DMS 273 treated with DMSO at 0.1 percent for 48 hours (cell line): ENCODE measurements at places on chromosomes 2 and 18.
A peak's percentile ranks its signal among the peaks of the same experiment; 100 is the strongest.

- DNase-seq: no peak
Measured at GRCh38 chr18:24584813-24585212, 124.4 kb downstream of the HRH4 start.

DNA sequence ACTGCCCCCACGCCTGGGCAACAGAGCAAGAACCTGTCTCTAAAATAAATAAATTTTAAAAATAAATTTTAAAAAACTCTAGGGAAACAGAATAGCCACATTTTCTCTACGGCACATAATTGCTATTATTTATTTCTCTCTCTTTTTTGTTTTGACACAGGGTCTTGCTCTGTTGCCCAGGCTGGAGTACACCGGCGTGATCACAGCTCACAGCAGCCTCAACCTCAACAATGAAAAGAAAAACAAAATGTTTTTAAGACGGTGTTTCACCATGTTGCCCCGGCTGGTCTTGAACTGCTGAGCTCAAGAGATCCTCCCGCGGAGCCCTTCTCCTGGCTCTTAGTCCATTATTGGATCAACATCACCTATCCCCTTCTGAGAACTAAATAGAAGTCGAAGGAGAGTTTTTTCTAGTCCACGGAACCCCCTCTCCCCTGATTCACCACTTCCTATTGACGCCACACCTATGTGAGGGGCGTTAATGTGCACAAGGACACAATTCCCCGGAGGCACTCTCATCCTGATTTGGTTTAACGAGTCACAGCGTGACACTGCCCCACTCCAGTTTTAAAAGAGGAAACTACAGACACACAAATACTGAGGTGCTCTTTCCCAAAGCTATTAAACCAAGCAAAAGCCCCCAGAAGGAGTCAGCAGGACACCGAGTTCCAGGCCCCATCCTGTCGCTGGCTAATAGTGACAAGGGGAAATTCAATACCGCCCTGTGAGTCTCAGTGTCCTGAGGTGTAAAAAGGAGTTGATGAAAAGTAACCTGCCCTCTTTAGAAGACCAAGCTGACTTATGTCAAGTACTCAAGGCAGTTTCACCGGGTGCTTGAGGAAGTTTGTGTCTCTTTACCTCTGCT, 1.1 kb downstream of the NPC1 start:
- DNase-seq: no peak

- no peak for DNase-seq
Measured at GRCh38 chr18:49072524-49072934, 121.8 kb upstream of the SMAD7 start.

DNA sequence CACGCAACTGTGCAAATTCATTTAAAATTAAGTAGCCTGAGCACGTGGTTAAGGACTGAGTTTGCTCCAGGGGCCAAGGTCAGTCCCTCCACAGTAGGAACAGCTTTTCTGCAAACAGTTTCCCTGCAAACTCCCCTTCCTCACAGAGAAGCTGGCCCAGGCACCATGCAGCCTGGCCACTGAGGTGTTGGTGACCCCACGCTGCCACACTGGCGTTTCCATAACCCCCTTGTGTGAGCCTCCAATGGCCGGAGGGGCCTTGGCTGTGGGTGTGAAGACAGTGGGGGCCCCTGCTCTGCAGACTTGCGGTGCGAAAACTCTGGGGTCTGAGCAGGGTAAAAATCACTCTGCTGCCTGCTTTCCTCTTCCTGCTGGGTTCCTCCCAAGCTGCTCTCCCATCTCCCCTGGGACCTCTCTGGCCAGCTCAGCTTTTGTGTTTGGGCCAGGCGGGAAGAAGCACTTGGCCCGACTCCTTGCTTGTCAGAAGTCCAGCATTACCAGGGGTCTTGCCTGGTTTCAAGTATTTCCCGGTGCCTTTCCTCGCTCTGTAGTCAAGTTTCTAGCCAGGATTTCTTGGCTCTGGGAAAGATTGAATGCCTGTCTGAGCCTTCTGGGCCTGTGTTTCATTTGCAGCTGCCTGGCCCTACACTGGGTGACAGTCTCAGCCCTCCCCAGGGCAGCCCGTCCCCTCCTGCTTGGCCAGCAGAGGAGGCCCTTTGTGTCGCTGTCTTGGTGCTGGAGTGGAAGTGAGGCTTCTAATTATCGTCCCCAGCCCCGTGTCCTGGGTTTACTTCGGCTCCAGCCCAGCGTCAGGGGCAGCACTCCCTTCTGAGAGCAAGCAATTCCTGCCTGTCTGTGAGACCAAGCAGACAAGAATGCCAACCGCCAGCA, 131.4 kb upstream of the SLC1A4 start:
- DNase-seq: no peak

GRCh38 chr2:241673797-241674725, 12.6 kb downstream of the DTYMK start:
- DNase-seq: no peak

DNA sequence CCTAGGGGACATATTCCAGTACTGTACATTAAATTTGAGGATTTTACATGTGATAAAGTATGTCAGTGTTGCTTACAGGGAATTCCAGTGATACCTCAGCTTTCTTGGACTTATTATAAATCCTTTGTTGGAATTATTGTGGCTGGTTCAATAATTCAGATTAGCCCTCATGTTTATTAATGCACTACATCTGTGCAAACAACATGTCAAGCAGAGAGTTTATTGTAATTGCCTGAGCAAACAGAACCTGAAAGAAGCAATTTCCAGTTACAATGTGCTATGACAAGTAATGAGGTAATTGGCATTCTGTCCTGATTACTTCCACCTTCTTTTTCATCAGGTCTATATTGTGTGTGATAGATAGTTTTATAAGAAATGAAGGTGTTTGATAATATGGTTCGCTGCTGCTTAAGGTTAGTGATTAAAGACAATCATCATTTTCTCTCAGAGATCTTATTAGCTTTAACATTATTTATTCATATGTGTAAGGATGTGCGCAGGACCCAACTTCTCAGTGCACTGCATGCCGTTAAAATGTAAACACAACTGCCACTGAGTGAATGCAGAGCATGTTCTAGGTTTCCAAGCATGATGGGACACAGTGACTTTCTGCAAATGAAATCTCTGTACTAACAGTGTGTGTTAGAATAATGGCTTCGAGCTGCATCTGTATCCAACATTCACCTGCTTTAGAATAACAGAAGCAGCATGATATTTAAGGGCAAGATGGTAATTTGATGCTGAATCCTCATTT, 973.7 kb upstream of the POU3F3 start:
- DNase-seq: no peak

DNA sequence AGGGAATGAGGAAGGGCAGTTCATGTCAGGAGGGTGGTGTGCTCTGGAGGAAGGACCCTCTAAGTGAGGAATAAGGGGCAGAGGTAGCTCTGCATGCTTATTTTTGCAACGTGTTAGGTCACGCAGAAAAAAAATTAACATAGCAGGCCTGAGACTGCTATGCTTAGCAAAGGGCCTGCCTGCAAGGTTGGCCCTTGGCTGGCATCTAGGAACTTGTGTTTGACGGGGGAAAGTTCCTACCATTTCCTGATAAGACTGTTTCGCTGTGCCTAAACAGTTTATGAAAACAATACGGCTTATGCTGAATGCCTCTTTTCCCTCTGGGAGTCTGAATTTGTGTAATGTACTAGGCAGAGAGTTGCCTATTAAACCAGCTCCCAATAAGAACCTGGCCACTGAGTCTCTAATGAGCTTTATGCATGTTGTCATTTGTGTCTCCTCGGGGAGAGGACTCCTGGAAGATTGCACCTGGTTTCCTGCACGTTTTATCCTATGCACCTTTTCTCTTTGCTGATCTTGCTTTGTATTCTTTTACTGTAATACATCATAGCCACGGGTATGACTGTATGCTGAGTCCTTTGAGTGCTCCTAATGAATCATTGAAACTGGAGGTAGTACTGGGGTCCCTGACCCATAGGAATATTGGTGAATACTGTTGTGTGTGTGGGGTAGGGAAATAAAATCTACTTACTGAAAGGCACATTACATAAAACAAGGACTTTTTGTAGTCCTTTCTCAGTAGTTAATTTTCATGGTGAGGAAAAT, 169.0 kb downstream of the PRPF40A start:
- DNase-seq: no peak

GRCh38 chr2:54422072-54422581, 34.0 kb upstream of the SPTBN1 start:
- no peak for DNase-seq

- DNase-seq: no peak
Measured at GRCh38 chr2:120435671-120436459, 89.9 kb downstream of the INHBB start.

DNA sequence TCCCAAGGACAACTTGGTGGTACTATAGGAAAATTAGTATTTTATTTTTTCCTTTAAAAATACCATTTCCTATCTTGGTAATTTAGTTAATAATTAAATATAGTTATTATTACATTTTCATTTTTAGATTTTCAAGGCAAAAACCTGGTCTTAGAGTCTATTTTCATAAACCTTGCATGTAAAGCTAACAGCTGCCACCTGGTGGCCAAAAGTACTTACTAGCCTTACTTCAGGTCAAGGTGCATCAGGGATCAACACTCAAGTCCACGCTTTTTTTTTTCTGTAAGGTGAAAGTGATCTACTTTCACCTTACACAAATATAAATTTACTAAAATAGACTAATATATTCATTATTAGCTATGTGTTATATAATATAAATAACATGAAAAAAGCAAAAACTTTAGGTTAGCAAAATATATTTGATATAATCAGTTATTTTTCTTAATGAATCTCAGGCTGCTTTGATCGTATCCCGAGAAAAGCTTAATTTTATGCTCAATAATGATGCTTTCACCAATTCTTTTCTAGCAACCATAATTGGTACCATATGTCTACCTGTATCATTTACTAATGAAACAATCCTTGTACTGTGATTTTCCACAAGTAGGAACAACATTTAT, 62.5 kb downstream of the RELCH start:
- DNase-seq: peak; percentile 31

GRCh38 chr2:28406276-28407096, 13.8 kb downstream of the FOSL2 start:
- no peak for DNase-seq

- DNase-seq: no peak
Measured at GRCh38 chr2:68710756-68711155, 23.9 kb upstream of the ARHGAP25 start.

DNA sequence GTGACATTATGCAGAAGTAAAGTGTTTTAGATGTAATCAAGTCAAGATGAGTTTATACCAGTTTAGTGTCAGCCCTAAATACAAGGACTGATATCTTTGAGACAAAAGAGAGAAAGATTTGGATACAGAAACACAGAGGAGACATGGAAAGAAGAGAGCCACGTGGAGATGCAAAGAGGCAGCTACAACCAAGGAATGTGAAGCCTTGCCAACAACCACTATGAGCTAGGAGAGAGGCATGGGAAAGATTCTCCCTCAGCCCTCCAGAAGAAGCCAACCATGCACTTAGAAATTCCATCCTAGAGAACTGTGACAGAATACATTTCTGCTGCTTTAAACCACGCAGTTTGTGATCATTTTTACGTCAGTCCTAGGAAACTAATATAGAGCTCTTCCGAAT, 217.2 kb downstream of the DOK6 start:
- DNase-seq: no peak

- DNase-seq: no peak
Measured at GRCh38 chr18:73895701-73896100, 251.9 kb downstream of the FBXO15 start.

DNA sequence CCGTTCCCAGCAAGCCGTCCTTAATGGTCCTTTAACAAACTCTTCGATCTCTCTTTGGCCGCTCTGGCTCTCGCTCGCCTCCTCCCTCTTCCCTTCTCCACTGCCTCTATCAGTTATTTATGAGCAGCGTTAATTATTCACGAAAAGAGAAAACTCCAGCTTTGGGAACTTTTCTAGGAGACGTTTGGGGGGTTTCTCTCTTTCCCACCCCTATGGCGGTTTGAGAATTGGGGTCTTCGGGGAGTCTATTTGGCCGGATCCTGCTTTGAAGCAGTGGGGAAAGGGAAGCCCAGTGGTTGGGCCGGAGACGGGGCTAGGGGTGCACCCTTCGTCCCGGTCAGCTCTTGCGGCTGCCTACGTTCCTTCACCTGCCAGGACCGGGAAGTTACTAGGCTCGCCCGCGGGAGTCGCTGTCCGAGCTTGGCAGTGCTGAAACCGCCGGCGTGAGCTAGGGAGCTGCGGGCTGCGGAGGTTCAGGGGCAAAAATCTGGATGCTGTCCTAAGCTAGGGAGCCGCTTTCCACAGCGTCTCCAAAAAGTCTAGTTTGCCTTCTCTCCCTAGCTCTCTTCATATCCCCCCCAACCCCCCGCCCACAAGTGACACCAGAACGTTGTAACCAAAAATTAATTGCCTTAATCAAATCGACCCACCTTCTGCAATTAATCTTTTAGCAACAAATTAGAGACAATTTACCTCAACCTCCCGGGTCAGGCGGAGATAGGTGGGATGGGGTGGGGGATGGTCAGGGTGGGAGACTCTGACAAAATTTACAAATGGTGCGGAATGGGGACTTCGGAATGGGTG, 8.9 kb upstream of the SKOR2 start:
- DNase-seq: no peak

GRCh38 chr2:190980630-190981209, 33.3 kb downstream of the STAT1 start:
- no peak for DNase-seq

DNA sequence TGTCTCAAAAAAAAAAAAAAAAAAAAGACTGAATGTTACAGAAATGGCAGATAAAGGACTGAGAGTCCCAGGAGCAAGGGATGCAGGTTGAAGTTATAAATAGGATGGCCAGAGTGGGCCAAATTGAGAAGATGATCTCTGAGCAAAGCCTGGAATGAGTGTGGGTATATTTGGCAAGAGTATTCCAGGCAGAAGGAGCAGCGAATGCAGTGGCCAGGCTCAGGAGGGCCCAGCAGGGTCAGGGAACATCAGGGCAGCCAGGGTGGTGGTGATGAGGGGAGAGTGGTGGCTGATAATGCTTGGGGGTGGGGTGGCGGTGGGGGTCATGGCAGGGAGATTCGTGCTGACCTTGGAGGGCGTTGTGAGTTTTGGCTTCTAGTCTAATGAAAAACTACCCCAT, 141.3 kb upstream of the AGAP1 start:
- DNase-seq: no peak

GRCh38 chr2:18664421-18664820, 75.1 kb upstream of the NT5C1B start:
- no peak for DNase-seq

DNA sequence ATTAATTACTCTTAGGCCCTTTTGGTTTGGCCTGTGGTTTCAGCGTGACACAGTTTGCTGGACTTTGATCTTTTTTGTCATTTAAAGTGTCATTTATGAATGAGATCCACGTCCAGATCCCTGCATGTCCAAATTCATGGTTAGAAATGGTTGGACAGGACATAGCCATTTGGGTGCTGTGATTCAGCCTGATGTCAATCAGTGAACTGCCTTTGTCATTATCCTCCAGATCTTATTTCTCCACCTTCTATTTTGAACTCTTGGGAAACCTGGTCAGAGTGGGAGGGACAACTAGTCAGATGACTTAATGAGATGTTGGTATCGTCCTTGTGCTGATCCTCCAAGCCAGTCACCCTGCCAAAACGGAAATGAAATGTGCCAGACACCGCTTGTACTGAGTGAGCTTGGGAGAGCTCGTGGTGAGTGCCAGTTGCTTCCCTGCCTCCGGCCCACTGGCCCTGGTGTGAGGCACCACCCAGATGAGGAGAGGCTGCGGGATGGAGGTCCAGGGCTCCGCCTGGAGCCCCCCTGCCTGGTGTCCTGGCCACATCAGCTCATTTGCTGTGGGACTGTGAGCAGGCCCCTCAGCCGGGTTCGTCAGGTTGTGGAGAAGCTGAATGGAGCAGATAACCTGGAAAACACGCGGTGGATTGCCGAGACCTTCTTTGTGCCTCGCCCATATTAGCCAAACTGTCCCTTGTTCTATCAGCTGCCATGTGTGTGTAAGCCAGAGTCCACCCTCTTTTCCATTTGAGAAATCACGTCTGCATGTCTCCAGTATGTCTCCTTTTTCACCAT, 70.1 kb downstream of the DGKD start:
- no peak for DNase-seq

- no peak for DNase-seq
Measured at GRCh38 chr2:126399001-126399400, 257.0 kb upstream of the GYPC start.
